Suppressor macrophage (primary cell): ENCODE measurements at places on chromosomes 2 and 18.

DNA sequence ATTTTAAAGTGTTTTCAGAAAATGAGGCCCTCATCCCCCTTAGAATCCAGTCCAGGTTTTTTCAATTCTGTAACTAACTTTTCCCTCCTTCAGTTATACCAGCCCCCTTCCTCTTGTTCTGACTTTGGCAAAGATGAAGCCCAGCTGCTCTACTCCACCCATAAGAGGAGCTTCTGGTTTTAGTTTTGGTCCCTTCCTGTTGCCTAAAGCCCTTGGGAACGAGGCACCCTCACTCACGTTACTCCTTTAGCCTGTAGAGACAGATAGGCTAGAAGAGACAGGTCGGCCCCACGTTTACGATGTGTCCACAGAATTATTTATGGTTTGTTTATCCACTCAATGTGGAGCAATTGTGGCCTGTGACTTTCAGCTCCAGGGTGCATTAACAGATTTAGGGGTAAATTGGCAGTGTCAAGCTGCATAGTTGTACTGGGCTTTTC lies 454.2 kb upstream of the TNP1 start:
- no peak for DNase-seq

- DNase-seq: no peak
Observed at GRCh38 chr2:240449764-240450531, 14.5 kb downstream of the GPC1 start.

DNA sequence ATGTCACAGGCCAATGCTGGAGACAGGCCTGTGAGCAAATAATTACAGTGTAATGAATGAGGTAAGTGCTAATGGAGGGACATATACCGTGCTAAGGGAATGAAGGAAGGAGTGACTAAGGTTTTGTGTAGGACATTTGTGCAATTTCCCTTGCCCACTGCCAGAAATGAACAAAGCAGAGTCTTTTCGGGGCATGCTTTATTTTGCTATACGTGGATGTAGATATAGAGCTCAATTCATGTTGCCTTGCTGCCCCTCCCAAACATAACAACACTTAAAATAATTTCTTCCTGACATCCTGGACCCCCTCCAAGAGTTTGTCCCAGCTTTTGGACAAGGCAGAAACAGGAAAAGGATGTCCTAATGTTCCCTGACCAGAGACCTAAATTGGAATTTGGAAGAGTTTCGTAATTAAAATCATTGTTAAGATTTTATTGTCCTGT lies 23.7 kb upstream of the CD28 start:
- DNase-seq: peak; percentile 31

DNA sequence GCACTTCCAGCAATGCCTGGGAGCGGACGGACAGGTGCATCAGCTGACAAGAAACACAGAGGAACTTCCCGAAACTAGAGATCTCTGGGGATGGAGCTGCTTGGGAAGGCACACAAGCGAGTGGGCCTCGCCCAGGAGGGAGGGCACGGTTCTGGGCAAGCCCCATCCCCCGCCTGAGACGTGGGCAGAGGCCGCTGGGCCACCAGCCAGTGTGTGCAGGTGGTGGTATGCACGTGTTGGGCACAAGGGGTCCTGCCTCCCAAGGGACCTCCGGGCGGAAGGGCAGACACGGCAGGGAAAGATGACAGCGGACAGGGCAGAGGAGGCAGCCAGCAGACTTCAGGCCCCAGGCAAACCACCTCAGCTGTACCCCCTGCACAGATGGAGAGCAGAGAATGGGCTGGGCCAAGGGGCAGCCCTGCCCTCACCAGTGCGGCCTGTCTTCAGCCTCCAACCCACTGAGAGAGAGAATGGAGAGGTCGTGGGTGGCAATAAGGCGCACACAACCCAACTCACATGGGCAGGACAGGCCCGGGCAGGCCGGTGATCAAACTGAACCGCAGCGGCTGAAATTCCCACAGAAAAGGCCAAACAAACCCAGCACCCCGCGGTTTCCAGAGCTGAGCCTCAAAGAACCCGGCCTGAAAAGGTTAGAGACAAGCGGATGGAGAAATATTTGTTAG lies 51.2 kb downstream of the HDAC4 start:
- DNase-seq: no peak

DNA sequence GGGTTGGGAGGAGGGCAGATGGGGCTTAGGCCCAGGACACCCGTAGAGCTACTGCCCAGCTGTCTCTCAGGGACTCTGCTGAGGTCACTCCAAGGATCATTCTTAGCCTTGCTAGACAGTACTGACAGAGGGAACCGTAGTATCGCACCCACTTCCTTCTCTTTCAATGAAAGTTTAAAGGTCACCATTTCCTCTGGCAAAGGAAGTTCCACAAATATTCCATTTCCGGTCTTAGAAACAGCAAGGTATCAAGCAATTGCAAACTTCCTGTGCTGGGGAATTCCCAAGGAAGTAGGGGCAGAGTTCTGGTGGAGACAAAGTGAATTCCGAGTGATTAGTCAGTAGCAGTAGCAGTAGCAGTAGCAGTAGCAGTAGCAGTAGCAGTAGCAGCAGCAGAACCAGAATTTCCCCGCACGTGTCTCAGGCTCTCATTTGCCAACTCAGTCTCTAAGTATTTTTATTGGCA lies 24.7 kb downstream of the IL1B start:
- DNase-seq: peak; percentile 87

- no peak for DNase-seq
Observed at GRCh38 chr2:226609366-226609765, 190.3 kb downstream of the IRS1 start.

GRCh38 chr2:178844701-178845100 lies 37.5 kb upstream of the TTN start:
- no peak for DNase-seq

GRCh38 chr2:98532756-98533155 lies 75.6 kb downstream of the COA5 start:
- no peak for DNase-seq
